ENCODE measurements at places on chromosomes 1 and 21.

GRCh38 chr21:45379901-45380330 is 25.0 kb upstream of the COL18A1 start:
- DNase-seq = no peak

DNA sequence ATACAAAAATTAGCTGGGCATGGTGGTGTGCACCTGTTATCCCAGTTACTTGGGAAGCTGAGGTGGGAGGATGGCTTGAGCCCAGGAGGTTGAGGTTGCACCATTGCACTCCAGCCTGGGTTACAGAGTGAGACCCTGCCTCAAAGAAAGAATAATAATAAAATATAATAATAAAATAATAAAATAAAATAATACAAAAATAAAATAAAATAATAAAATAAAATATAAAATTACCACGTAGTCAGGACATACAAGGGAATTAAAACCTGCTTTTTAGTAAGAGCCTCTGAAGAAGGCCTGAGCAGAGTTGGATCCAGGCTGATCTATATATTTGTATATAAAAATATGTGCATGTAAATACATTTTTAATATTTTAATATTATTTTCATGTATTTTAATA is 41.7 kb downstream of the EPHB2 start:
- DNase-seq = no peak

DNA sequence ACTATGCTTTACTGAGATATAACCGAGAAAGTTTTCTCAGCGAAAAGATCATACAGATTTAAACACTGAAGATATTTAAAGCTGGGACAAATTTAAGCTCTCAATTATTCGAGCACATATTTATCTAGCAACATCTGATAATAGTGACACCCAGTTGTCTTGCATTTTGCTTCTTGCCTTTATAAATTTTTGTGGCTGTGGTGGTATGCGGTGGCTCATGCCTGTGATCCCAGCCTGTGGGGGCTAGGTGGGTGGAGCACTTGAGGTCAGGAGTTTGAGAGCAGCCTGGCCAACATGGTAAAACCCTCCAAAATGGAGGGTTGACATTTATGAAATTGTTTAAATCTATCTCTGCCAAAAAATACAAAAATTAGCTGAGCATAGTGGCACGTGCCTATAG is 312.2 kb downstream of the SPATA17 start:
- DNase-seq = no peak

- no peak for DNase-seq
Measured at GRCh38 chr1:46903481-46903880, 37.8 kb downstream of the CYP4A11 start.

DNA sequence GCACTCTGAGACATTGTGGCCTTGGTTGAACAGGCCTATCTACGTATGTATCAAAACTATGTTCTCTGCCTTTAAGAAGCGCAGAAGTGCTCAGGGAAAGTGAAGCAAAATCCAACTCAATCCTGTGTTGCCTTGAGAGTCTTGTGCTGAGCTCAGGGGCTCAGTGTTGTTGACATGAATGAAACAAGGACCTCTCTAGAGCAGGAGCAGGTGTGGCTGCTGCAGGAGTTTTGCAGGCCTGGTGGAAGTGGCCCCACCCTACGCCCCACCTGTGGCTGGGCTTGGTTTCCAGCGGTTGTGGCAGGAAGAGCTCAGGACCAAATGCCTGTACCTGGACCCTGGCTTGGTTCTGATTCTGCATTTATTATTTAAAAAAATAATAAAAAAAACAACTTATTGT is 20.9 kb downstream of the CA6 start:
- no peak for DNase-seq

All from stimulated activated CD4-positive, alpha-beta T cell treated with anti-CD3 and anti-CD28 coated beads, Interleukin-4, amount 100 ng/mL, for 1 hour (primary cell).